ENCODE measurements at places on chromosomes 2 and 18. TPM values are rescaled to one million over a fixed set of nuclear protein-coding genes. Genes with fewer than 3 reads are reported as not detected.

NEU2 gene
- total RNA-seq: not detected

GBX2 gene
- 16.7 TPM for total RNA-seq

DNA sequence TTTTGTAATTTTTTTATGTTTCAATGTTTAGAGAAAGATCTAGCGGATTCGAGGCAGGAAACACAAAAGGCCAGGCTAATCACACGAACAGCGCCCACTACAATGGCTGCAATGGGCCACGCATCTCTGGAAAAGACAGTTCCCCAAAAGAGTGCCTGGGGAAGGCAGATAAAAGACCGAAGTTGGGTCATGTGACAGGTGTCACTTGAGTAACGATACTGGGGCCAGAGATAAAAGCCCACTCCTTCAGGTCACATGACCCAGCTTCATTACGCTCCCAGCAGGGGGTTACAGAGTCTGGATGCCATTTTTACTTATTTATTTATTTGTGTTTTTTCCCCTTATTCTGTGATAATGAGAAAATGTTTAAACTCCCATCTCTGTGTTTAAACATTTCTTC, 95.4 kb downstream of the CDK15 start:
- no peak for DNase-seq

DNA sequence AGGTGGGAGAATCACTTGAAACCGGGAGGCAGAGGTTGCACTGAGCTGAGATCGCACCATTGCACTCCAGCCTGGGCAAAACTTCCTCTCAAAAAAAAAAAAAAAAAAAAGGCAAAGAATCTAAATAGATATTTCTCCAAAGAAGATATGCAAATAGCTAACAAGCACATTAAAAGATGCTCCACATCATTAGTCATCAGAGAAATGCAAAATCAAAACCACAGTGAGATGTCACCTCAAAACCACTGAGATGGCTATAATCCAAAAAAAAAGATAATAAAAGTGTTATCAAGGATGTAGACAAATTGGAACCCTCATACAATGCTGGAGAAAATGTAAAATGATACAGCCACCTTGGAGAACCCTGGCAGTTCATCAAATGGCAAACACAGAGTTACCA, 8.4 kb downstream of the ST8SIA5 start:
- DNase-seq: no peak

GRCh38 chr18:48460929-48461583, 51.9 kb upstream of the ZBTB7C start:
- no peak for DNase-seq
